ENCODE measurements at places on chromosomes 2 and 18.

DNA sequence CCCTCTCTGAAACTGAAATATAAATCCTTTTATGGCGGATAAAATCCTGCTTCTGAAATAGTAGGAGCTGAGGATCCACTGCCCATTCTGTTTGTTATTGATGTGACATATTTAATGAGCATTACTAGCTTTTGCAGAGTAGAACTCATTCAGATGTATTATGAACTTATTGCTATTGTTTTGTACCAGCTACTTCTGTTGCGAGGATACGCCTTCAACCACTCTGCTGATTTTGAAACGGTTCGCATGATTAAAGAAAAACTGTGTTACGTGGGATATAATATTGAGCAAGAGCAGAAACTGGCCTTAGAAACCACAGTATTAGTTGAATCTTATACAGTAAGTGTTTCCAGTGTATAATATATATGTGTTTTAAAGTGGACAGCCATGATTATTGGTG, 27.7 kb downstream of the ACTR2 start:
- DNase-seq, result no peak

DNA sequence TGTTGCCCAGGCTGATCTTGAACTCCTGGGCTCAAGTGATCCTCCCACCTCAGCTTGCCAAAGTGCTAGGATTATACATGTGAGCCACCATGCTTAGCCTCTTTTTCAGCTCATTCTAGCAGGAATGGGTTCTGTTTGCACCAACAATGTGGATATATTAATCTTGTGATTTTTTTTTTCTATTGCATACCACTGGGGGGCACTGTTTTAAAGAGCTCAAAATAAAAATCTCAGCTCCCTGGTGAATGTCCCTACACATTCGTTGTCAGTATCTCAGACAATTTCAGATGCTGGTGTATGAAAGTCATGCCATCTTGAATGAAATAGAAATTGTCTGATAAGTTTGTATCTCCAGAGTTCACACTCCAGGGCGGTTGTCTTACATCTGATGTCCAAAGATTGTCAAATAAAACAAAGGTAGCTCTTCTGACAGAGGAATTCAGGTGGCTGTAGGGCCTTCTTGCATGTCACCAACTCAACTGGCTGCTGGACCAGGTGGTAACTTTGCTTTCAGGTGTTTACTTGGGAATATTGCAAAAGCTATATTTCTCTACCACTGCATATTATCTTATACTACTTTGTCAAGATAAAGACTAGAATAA, 3.1 kb upstream of the MATN3 start:
- peak; percentile 58 for DNase-seq

- no peak for DNase-seq
Observed at GRCh38 chr2:207055257-207055656, 110.5 kb downstream of the KLF7 start.

- no peak for DNase-seq
Observed at GRCh38 chr2:7609974-7610373, 692.8 kb downstream of the RNF144A start.

DNA sequence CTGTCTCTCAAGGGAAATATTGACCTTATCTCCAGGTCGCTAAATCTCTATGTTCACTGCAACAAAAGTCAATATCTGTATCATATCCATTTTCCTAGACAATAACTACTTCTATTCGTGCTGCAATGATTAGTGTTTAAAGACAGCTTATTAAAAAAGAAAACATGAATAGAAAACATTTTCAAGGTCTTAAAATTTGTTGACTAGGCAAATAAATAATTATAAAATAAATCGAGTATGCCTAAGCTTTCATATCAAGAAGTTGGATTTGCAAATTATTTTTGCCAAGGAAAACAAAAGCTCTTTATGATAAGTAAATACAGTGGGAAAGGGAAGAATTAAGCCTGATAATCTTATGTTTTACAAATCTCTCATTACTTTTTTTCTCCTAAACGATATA, 428.5 kb downstream of the NUP35 start:
- DNase-seq, result no peak

DNA sequence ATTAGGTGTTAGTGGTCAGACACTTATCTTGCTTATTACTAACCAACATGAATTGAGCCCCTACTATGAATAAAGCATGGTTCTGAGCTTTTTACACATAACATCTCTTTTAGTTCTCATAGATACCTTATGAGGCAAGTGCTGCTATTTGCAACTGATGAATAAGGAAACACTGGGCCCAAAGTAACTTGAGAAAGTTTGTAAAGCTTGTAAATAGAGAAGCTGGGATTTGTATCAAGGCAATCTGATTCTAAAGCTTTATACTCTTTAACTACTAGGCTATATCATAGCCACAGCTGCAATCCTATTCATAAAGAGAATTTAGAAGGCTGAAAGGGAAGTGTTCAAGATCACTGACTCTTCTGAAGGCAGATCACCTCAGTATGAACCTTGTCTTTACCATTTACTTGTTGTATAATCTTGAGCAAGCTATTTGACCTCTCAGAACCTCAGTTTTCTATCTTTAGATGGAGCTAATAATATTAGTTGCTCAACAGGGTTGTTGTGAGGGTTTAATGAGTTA, 60.4 kb downstream of the ABCB11 start:
- DNase-seq, result no peak

- no peak for DNase-seq
Observed at GRCh38 chr2:17557596-17557995, 17.1 kb downstream of the VSNL1 start.

DNA sequence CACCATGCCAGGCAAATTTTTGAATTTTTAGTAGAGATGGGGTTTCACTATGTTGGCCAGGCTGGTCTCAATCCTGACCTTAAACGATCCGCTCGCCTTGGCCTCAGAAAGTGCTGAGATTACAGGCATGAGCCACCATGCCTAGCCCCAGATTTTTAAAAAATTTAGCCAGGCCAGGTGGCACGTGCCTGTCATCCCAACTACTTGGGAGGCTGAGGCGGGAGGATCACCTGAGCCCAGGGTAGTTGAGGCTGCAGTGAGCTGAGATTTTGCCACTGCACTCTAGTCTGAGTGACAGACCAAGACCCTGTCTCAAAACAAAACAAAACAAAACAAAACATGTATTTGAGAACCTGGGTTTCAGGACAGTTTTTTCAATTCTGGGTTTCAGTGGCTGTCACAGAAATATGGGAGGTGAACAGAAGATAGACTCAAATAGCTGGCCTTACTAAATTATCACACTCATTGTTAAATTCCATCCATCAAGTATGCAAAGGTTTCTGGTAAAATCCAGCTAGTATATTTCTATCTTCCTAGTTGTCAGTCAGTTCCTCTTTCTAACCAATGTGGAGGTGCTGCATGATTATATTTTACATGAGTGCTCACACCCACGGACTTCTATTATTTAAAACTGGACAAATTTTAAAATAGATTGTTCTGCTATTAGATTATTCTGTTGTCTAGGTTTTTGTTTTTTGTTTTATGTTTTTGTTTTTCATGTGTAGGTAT, 5.4 kb downstream of the ALPG start:
- DNase-seq, result no peak

- peak; percentile 86 for DNase-seq
Observed at GRCh38 chr2:17878281-17879136, at the start of gene KCNS3. Gene KCNS3 (plus strand): TSS chr2:17878667. CDS start chr2:17931009, 52,342 bp downstream.

GRCh38 chr18:22956226-22956625, 23.1 kb downstream of the RBBP8 start:
- DNase-seq, result no peak

GRCh38 chr2:237219826-237220225, 134.1 kb downstream of the COPS8 start:
- DNase-seq, result no peak

DNA sequence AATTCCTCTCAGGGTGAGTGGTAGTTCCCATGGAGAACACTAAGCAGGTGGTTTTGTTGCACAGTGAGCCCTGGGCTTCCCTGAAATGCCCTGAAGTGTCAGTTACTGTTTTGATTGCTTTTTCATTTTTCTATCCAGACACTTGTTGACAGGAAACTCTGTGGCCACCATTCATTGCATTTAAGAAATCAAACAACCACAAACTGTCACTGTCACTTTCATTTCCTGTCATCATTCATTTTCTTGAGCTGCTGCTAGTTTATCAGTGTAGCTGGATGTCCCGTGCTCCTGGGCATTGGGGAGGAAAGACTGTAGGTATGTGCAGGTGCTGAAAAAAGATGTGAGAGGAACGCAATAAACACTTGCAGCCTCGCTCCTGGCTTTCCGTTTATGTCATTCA, 891.6 kb upstream of the ZEB2 start:
- DNase-seq, result no peak

GRCh38 chr2:67936969-67937368, 125.8 kb downstream of the C1D start:
- DNase-seq, result no peak

GRCh38 chr2:43402452-43402937, 176.1 kb upstream of the ZFP36L2 start:
- DNase-seq, result no peak

DNA sequence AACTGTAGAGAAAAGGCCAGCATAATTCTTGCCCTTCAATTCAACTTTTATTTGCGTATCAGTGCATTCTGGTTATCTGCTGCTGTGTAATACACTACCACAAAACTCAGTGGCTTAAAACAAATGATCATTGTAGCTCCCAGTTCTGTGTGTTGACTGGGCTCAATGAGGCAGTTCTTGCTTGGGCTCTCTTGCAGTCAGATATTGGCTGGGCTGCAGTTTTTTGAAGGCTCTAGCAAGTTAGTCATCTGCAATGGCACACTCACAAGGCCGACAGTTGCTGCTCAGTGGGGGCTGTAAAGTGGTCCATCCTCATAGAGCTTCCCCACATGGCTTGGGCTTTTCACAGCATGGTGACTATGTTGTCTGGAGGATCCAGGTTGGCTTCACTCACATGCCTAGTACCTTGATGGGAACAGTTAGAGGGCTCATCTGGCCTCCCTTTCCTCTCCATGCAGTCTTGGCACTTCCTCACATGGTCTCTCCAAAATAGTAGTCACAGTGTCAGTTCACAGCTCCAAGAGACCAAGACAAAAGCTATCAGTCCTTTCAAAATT, 110.6 kb upstream of the TNP1 start:
- DNase-seq, result no peak

DNA sequence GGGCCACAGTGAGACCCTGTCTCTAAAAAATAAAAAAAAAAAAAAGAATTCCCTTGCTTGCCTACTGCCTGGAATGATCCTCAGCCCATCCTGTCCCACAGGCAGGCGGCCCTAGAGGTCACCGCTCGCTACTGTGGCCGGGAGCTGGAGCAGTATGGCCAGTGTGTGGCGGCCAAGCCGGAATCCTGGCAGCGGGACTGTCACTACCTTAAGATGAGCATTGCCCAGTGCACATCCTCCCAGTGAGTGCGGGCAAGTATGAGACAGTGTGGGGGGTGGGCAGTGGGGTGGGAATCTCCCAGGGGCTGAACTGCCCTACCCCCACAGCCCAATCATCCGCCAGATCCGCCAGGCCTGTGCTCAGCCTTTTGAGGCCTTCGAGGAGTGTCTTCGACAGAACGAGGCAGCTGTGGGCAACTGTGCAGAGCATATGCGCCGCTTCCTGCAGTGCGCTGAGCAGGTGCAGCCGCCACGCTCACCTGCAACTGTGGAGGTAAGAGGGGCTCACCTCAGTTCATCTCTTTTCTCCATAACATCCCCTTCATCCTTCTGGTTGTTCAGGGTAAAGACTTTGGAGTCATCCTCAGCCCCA, 1.6 kb downstream of the CHCHD5 start:
- no peak for DNase-seq

DNA sequence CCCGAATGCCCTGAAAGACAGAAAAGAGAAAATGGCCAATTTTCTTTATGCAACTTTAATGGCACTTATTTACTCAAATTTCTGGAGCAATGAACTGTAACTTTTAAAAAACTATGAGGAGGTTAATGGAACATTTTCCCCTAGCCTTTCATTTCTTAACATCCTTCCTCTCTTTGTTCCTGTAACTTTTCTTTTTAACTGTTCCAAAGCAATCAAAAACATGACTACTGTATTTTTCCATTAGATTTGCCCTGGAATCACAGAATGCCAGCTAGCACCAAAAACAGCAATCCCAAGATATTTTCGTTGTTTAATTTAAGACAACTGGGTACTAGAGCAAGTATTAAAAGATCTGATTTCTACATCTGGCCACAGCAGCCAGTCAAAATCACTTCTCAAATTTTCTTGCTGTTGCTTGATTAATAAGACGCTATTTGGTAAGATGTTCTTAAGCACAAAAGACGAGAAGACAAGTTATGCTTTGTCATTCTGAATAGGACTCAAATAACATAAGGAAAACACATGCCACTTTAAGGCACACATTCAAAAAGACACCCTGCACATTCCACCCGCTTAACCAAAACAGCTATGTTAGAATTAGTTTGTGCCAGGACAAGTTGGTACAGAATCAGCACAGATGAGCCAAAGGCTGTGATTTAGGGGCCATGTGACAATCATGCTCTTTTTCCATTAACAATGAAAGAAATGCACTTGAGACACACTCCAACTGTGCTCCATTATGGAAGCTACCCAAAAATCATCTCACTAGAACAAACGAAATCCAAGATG, 3.6 kb downstream of the STARD7 start:
- DNase-seq, result no peak

GRCh38 chr18:46262856-46263255, 158.7 kb downstream of the HAUS1 start:
- DNase-seq, result no peak

- no peak for DNase-seq
Observed at GRCh38 chr2:145194673-145195072, 674.8 kb upstream of the ZEB2 start.

- no peak for DNase-seq
Observed at GRCh38 chr2:189153619-189154018, 25.9 kb downstream of the COL5A2 start.

- DNase-seq, result no peak
Observed at GRCh38 chr18:11136241-11136640, 13.1 kb downstream of the PIEZO2 start.

- DNase-seq, result no peak
Observed at GRCh38 chr2:174846218-174846617, 81.9 kb upstream of the CHRNA1 start.

DNA sequence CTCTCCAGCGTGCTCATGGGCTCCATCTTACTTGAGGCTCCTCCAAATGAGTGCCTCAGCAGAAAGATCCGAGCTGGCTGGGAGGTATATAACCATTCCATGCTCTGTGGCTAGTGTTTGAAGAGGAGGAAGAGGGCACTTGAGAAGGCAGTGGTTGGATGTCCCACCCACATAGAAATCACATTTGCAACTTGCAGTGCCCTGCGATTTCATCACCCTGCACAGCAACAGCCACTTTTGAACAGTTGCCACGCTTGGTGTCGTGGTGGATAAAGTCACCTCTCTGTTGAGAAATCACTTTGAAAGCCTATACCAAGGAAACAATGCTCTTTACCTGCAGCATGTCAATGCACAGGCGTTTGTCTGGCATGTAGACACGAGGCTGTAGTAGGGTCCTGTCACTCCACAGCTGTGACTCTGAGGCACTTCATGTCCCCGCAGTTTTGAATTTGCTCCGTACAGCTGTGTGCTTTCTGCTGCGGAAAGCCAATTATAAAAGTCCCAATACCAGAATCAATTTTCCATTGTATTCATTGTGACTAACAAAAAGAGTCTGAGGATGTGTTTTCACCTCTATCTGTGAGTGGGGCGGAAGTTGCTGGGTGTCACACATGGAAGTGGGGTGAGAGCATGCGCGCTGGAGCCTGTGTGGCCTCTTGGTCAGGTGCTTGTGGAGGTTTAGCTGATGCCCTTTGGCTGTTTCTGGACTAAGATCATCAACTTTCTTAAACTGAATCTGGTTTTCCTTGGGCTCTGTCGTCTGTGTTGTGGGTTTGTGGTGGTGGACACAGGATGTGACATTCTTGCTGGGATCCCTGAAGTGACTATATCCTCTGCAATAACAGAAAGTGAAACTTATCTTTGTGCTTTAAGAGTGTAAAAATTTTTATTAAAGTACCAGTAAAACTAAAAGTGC, 2.8 kb downstream of the CNDP2 start:
- DNase-seq, result no peak

- DNase-seq, result no peak
Observed at GRCh38 chr2:80244905-80245584, 59.5 kb downstream of the LRRTM1 start.

- no peak for DNase-seq
Observed at GRCh38 chr2:96315400-96316071, 9.6 kb upstream of the ITPRIPL1 start.
